ENCODE measurements at places on chromosomes 1 and 21.

DNA sequence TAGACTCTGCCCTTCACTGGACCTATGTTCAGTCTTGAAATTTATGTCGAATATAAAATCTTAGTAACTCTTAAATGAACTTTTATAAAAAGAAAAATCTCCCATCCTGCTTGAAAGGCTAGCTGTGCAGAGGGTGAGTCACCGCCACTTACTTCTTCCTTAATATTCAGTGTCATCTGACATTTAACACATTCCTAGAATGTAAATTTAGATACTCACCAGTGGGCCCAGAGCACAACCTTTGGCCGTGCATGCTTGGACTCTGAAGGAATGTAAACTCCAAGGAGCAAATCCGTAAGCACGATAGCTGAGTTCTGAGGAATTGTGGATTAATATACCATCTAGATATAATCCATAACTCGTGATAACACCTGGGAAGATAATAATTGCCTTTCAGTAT is 403.3 kb downstream of the KCTD3 start:
- DNase-seq = no peak

DNA sequence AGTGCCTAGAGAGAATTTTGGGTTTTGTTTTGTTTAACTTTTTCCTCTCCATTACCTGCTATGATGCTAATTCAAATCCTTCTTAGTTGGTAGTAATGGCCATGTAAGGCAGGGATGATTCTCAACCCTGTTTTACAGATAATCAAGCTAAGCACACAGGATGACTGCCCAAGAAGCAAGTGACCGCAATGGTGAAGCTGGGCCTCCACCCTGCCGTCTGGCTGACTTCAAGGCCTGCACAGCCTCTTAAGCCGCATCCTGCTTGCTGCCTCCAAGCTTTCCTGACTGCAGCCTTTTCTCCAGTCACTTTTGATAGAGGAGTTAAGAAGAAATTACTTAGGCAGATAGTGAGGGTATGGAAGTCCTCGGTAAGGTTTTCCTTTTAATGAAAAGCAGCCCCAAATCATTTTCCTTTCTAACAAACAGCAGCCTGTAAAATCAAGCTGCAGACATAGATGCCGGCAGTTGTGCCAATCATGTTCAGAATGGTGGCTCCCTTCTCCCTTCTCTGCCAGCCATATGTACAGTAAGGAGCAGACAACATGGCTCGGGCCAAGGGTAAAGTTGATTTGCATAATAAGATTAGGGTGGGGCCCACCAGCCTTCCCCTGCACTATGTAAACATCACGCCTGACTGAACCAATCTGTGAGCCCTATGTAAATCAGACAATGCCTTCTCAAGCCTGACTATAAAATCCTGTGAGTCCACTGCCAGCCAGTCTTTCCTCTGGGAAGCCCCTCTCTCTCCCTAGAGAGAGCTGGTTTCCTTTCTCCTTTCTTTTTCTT is 8.8 kb upstream of the CTBS start:
- no peak for DNase-seq

DNA sequence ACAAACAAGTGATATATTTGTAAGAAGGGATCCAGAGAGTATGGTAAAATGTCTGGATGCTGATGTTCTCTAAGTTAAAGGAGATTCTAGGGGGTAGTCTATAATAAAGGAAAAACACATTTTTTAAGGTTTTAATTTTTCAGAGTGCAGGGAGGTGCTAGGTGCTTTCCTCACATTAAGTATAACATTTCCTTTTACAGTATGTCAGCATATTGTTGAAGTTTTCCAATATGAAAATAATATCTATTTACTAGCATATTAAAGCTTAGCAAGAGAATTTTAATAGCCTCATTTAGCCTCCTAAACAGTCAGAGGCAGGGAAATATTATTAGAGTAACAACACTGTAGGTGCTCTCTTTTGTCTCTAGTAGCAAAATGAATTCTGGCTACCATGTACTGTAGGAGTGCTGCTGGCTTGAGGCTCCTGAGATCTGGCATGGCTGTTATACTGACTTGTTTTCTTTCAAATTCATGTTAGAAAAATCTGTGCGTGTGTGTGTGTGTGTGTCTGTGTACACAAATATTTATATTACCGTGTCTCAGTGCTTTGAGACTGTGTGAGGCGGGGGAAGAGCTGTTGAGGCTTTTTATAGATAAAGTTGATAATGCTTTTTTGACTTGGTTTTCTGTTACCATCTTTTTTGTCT is 71.0 kb downstream of the POU2F1 start:
- no peak for DNase-seq

- DNase-seq = peak; percentile 2
These were observed 7.7 kb downstream of the WNT9A start for GRCh38 chr1:227939791-227940771.

- DNase-seq = no peak
These were observed 4.8 kb downstream of the ACP6 start for GRCh38 chr1:147665521-147665920.

- DNase-seq = no peak
These were observed 172.8 kb downstream of the MATN1 start for GRCh38 chr1:30550365-30551220.

- DNase-seq = no peak
These were observed 3.9 kb downstream of the JTB start for GRCh38 chr1:153973525-153973924.

GRCh38 chr21:31988492-31989290 is 115.9 kb downstream of the HUNK start:
- no peak for DNase-seq

DNA sequence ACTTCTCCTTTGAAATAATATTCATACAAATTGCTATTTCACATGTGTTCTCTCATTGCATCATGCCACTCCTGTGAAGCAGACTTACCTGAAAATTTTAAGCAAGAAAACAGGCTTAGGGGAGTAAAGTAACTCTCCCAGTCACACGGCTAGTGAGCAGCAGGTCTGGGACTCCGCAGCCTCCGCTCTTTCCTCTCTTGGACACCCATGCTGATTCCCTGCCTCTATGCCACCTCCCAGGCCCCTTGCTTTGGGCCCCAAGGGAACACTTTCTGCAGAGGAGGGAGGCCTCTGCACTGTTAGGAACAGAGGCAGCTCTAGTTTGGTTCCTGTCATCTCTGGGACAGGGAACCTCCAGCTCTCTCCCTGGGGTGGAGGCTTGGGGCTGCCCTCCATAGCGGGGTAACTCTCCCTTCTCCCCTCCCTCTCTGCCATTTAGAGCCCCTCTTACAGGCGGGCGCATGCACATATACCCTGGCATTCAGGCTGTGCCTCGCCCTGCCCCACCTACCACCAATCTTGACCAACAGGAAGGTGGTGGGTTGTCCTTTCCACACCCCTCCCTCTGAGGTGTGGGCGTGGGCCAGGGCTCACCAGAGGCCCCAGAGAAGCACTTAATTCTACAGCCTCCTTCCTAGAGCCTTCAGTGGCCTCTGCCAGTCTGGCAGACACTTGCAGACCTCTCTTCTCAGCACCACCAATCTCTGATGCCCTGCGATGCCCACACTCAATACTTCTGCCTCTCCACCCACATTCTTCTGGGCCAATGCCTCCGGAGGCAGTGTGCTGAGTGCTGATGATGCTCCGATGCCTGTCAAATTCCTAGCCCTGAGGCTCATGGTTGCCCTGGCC is at the start of gene RXFP4:
Gene RXFP4, plus strand, starts transcription at position 646 of the 852 bp plus-strand sequence. Its CDS starts 72 bp downstream, at position 718.
- no peak for DNase-seq

GRCh38 chr1:30340934-30341333 is 382.5 kb downstream of the MATN1 start:
- no peak for DNase-seq

- no peak for DNase-seq
These were observed 16.9 kb downstream of the CCT8 start for GRCh38 chr21:29056538-29057050.

DNA sequence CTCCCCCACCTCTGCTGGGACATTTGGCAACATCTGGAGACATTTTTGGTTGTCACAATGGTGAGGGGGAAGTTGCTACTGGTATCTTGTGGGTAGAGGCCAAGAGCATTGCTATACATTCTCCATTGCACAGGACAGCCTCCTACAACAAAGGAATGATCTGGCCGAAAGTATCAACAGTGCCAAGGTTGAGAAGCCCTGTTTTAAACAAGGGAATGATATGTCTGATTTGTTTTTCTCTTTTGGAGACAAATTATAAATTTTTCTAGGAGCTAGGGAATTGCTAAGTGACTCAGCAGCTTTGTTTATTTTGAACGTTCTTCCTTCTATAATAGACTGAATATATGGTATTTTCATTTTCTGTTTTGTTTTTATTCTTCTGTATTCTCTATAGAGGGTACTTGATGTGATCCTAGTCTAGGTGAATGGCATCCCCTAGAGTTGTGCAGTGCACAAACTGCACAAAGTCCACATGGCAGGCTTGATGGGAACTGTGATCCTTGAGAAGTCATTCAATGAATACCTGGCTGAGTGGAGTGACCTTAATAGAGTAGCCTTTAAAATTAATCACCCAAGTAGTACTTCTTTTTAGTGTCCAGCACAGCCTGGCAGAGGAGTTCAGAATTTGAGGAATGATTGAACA is 288.6 kb upstream of the USP24 start:
- no peak for DNase-seq

- DNase-seq = no peak
These were observed 829 bp downstream of the ADAR start for GRCh38 chr1:154607106-154607608.

DNA sequence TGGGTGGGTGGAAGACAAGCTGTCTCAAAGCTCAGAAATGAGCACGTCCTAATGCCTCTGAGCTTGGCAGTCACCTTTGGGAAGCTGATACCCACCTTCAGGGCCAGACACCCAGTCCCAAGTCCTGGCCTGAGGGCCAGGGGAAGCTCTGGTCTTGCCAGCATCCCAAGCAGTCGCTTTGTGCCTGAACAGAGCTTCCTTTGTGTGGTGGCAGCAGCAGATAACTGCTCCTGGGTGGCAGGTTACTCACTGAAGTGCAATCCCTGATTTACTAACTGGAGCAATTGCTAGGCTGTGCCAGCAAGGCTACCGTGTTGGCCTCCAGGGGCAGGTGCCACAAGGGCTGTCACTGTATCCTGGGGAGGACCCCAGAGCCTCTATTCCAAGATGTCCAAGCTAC is 40.4 kb upstream of the GRHL3 start:
- no peak for DNase-seq

GRCh38 chr1:85583611-85584263 is 3.2 kb downstream of the CCN1 start:
- DNase-seq = no peak

GRCh38 chr1:32830092-32830852 is 12.8 kb downstream of the S100PBP start:
- no peak for DNase-seq

DNA sequence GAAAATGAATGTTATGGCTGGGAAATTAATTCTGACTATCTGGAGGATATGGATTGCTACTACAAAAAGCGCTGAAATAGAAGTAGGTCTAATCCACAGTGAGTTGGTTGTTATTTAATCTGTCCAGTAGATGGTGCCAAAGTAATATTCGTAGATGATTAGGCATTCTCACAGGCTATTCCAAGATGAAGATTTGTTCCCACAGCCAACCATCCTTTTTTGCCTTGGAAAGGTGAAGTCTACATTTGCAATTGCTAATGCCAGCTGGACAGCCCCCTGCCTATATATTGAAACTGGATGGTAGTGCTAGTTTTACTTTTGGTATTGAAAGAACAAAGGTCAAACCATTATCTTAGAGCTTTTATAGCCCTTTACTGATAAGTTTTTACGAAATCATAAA is 43.8 kb downstream of the RBM11 start:
- DNase-seq = no peak

DNA sequence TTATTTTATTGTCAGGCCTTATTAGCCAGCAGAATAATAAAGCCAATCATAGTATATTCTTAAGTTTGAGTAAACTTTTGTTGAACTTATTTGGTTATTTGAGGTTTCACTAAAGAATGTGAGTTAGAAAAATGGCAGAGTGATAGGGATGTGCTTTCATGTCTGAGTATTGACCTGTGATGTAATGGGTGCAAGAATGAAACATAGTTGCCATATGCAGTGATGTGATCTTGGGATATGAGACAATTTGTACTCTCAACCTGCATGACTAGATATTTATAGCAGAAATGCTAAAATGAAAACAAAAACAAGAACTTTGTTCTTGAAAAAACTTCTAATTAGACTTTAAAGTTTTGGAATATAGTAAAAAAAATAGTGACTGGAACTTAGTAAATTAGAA is 97.9 kb downstream of the DISP1 start:
- DNase-seq = no peak

DNA sequence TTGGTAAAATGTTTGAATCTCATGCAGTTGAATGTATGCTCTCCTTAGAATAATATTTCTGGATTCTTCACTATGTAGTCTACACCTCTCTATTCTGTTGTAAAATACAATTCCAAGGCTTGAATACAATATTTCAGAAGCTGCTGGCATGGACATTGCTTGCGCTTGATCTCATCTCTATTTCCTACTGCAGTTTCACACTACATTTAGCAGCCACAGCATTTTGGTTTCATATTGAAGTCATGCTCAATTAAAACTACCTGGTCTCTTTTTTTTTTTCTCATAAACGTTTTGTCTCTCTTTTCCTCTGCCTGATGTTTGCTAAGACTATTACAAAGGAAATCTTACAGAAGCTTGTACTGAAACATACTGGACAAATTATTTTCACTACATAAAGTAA is 631.0 kb upstream of the TMPRSS15 start:
- DNase-seq = no peak

DNA sequence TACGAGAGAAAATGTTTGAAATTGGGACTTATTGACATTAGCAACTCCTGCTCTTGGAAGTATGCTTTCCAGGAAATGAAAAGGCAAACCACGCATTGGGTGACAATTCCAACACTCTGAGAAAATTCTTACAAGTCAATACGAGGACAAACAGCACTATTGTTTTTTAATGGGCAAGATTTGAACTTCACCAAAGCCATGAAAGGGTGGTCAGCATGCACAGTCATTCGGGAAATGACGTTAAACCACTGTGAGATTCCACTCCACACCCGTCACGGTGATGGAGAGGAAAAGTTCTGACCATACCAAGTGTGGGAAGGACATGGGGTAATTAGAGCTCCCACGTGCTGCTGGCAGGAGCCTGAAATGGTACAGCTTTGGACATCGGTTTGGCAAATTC is 12.2 kb upstream of the PRXL2B start:
- no peak for DNase-seq

DNA sequence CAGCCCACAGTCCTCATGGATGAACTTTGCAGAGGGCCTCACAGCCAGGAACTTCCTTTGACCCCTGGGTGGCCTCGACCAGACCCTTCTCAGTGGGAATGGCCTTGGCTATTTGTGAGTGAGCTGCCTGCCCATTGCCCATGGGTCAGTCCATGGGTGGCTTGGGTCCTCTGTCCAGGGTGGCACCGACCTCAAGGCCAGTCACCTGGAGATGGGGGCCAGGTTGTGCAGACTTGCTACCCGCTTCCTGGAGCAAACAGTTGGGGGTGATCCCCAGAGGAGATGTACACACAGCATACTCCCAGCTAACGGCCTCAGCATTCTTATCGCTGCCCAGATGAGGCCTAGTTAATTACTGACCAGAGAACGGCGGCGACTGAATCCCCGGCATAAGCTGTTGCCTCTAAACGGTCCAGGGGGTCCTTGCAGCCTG is 23.1 kb upstream of the IFNLR1 start:
- no peak for DNase-seq

- no peak for DNase-seq
These were observed 15.3 kb downstream of the DCAF8 start for GRCh38 chr1:160247053-160247452.

GRCh38 chr1:69710484-69711189 is 142.9 kb downstream of the LRRC7 start:
- DNase-seq = no peak
